ENCODE measurements at places on chromosomes 12 and 14.

- DNase-seq: no peak
Measured at GRCh38 chr14:90568405-90568804, 171.6 kb downstream of the CALM1 start.

DNA sequence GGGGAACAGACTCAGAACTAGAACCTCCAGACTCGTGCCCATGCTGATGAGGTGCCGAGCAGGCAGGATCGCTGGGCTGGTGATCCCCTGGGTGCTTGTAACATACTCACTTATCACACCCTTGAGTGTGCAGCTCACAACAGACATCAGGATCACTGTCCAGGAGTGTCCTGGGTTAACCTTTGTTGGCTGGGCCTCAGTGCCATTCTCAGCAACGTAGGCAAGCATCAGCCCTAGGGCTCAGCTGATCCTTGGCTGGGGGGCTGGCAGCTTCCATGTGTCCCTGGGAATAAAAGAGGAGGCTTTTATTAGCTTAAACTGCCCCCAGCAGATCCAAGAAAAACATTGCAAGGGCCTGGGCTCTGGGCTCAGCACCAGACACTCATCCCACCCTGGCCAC lies 1.6 kb downstream of the TMEM229B start:
- DNase-seq: no peak

- no peak for DNase-seq
Measured at GRCh38 chr14:92717571-92718042, 30.8 kb downstream of the LGMN start.

DNA sequence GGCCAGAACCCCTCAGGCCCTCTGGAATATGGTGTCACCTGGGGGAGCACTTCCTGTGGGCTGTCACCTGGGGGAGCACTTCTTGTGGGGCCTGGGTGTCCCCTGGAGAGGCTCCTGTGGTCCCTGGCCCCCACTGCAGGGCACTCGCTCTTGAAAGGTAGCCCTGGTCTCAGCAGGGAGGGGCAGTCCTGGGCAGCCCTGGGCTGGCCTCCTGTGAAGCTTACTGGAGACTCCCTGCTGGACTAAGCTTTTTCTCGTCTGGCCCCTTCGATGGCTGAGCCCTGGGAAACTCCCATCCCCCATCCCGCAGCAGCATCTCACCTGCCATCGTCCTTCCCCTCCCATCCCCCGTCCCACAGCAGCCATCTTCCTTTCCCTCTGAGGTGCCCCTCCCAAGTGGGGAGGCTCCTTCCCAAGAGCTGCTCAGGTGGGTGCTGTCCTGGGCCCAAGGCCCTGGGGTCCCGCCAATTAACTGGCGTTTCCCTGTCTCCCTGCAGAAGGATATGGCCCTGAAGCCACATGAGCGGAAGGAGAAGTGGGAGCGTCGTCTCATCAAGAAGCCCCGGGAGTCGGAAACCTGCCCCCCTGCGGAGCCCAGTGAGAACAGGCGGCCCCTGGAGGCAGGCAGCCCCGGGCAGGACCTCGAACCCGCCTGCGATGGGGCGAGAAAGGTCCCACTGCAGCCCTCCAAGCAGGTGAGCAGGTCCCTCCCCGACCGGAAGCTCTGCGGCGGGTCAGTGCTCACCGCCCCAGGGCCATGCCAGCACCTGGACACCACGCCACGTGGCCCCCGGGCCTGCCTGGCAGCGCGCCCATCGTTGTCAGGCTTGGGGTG lies 17.9 kb downstream of the FBRSL1 start:
- no peak for DNase-seq

- no peak for DNase-seq
Measured at GRCh38 chr14:104509673-104510072, 69.9 kb upstream of the C14orf180 start.

DNA sequence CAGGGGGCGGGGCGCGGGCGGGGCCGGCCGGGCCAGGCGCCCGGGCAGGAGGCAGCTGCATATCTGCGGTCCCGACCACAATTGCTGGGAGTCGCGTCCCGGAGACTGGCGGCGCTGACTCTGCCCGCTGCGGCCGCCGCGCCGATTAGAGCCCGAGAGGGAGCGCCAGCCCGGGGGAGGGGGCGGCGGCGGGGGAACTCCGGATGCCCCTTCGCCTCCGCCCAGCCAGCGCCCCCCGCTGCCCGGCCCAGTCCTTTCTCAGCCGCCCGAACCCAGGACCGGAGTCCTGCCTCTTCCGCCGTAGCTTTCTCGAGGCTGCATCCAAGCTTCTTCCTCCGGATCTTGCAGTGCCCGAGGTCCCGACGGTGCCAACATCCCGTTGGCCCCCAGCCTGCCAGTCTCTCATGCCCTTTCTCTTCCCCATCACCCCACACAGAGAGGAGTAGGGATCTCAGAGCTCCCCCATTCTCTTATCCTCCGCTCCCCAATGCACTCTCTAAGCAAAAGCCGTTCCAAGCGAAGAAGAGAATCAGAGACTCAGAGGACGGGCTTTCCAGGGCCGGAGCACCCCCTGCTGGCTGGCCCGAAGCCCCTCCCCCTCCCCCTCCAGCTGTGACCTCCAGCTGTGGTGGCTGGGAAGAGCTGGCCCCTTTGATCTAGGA lies 8.8 kb upstream of the SP7 start:
- DNase-seq: peak; percentile 27

GRCh38 chr12:101594700-101595099 lies at the start of gene MYBPC1:
TSS of gene MYBPC1 (plus strand) at chr12:101594971. CDS start at chr12:101595071, 100 bp downstream.
- DNase-seq: no peak
